Stimulated activated CD4-positive, alpha-beta T cell treated with anti-CD3 and anti-CD28 coated beads, Interleukin-12 subunit alpha, Interleukin-12 subunit beta, amount 100 ng/mL, for 24 hours (primary cell): ENCODE measurements at places on chromosomes 2 and 18.

- DNase-seq: no peak
Measured at GRCh38 chr18:46378864-46379207, 274.7 kb downstream of the HAUS1 start.

- no peak for DNase-seq
Measured at GRCh38 chr2:33342705-33343104, 133.7 kb upstream of the RASGRP3 start.

GRCh38 chr2:181128199-181128598, 147.8 kb downstream of the UBE2E3 start:
- no peak for DNase-seq

DNA sequence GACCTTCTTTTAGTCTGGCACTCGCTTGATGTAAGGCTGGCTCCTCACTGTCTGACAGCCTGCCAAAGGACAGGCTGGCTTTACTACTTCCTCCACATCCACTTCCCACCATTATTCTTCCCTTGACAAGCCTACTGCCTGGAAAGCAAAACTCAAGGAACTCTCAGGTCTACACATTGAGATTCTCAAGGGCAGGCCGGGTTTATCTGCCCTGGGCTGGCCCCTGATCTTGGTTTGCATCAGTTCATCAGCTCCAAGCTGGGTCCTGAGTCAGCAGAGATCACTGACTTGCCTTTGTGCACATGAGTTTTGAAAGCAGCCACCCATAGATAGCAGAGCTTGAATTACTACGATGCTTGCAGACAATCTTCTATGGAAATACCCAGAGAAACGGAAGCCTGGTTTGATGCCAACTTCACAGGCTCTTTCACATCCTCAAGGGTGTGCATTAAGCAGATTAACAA, 53.9 kb downstream of the KCTD18 start:
- DNase-seq: no peak

GRCh38 chr2:241092677-241093076, 9.4 kb downstream of the MTERF4 start:
- DNase-seq: no peak

- DNase-seq: no peak
Measured at GRCh38 chr2:125455110-125455509, 1200.8 kb upstream of the GYPC start.

DNA sequence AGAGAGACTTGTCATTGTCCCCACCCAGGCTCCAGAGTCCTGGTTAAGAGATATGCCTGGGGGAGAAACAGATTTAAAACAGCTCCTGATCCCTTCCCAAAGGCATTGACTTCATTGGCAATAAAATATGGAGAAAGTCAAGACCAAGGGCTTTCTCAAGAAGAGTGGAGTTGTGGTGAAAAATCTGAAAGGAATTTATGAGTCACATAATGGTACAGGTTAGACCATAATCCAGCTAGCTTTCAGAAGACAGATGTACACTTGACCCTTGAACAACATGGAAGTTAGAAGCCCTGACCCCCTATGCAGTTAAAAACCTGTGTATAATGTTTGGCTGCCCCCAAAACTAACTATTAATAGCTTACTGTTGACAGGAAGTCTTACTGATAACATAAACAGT, 599.1 kb upstream of the SOX11 start:
- DNase-seq: no peak

DNA sequence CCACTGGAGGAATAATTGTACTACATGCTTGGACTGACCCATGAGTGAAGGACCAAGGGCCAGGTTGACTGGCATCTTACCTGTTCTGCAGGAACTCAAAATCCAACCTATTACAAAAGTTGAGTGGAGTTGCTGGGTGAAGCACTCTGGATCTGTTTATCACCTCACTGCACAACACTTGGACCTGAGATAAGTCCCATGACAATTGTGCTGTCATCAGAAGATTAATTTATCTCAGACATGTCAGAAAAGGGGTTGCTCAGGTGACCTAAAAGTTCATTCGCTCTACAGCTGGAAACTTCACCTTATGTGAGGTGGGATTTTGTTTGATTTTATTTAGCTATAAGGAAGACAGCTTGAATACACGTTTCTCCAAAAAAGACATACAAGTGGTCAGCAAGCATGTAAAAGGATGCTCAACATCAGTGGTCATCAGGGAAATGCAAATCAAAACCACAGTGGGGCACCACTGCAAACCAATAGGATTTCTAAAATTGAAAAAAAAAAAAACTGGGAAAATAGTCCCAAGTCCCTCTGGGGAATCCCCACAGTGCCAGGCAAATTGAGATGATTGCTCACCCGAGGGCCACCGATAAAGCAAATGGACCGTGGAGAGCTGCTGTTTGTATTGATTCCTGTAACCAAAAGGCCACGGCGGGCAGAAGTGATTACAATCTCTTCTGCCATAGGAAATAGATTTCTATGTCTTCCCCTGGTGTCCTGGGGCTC, 65.8 kb upstream of the SLC35F5 start:
- DNase-seq: no peak

DNA sequence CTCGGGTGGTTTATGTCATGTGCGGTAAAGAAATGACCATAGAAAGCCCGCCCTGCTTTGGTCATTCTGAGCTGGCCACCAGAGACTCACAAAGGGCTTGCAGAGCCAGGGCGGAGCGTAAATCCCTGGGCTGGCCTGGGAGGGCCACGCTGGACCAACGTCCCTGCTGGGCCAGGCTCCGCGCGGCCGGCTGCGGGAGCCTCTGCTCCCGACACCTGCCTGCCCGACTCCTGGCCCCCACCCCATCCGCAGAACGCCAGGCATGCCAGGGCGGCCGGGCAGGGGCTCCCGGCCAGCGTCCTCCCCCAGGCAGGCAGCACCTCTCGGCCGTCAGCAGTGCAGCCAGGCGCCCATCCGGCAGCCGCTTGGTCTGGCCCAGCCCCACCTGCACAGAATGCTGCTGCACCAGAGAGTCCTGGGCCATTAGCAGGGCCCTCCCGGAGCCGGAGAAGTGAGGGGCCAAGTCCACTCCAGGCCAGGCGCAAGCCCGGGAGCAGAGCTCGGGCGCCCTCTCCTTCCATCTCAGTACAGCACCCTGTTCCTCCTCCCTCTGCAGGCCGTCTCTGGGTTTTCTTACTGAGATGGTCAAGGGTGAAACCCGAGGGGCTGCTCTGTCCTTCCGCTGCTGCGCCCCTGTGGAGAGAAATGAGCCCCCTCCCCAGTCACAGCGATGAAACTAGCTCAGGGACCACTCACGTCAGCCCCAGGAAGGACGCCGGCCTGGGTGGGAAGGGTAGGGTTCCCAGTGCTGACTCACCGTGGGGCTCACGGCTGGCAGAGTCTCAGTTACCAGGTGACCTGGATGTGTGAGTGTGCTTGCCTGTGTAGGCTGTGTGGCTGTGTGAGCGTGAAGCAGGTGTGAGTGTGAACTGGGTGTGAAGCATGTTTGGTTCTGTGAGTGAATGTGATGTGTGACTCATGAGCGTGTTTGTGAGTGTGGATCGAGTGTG, 83.3 kb downstream of the PTGR3 start:
- no peak for DNase-seq

GRCh38 chr2:139492131-139492680, 712.0 kb upstream of the NXPH2 start:
- DNase-seq: no peak

DNA sequence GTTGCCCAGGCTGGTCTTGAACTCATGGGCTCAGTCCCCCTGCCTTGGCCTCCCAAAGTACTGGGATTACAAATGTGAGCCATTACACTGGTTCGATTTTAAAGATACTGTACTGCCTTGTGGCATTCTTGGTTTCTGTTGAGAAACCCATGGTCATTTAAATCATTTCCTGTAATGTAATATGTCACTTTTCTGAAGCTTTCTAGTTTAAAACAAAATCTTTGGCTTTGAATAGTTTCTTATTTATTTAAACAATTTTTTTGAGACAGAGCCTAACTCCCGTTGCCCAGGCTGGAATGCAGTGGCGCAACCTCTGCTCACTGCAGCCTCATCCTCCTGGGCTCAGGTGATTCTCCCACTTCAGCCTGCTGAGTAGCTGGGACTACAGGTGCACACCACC, 8.9 kb downstream of the ZNF512 start:
- DNase-seq: no peak

DNA sequence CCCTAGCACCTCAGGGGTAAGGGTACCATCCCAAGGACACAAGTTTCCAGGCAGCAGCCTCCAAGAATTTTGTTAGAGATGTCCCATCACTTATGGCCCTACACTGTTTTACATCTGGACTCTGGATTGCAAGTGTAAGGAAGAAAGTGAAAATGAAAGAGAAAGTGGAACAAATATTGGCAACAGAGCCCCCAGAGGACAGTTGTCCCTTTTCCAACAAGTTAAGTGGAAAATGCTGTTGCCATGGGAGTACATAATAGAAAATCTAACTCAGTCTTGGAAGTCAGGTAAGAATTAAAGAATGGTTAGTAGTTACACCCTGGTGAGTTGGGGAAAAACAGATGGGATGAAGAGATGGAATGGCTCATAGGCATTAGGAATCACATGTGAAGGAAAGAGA, 50.6 kb downstream of the TTC21B start:
- no peak for DNase-seq

DNA sequence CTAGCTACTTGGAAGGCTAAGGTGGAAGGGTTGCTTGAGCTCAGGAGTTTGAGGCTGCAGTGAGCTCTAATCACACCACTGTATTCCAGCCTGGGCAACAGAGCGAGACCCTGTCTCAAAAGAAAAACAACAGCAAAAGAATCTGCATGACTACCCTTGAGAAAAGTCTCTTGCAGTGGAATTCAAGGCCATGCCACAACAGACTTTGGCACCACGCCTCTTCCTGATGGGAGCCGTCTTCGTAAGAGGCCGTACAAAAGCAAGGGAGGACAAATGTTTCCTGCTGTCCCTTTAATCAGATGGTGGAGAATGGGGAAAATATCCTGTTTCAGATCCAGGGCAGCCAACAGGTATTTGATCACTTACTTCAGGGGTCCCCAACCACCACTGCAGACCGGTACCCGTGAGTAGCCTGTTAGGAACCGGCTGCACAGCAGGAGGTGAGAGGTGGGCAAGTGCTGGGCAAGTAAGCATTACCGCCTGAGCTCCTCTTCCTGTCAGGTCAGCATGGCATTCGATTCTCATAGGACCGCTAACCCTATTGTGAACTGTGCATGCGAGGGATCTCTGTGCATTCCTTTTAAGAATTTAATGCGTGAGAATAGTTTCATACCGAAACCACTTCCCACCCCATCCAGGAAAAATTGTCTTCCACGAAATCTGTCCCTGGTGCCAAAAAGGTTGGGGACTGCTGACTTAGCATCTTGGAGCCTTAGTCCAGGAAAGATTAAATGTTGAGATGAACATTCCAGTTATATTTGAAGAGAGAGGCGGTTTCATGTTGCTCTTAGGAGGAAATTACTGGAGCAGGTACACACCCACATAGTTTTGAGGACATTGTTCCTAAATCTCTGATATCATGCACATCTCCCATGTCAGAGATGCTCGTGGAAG, 94.4 kb upstream of the XPO1 start:
- no peak for DNase-seq

- no peak for DNase-seq
Measured at GRCh38 chr2:238155761-238156694, 2.7 kb upstream of the ERFE start.

DNA sequence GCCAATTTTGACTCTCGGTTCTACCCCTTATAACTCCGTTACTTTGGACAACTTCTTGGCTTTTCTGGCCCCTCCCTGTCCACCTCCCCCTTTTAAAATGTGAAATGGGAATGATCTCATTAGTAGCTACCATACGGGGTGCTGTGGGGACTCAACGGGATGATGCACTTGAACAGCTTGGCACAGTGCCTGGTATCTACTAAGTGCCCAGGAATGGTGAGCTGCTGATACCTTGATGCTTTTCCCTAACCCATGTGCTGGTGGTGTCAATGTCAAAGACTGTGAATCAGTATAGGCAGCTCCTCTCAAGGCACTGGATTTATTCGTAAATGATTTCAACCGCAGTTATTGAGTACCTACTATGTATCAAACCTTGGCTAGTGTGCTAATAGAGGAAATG, 204.2 kb downstream of the LOXHD1 start:
- no peak for DNase-seq

- no peak for DNase-seq
Measured at GRCh38 chr2:236919209-236919608, 166.5 kb upstream of the COPS8 start.

DNA sequence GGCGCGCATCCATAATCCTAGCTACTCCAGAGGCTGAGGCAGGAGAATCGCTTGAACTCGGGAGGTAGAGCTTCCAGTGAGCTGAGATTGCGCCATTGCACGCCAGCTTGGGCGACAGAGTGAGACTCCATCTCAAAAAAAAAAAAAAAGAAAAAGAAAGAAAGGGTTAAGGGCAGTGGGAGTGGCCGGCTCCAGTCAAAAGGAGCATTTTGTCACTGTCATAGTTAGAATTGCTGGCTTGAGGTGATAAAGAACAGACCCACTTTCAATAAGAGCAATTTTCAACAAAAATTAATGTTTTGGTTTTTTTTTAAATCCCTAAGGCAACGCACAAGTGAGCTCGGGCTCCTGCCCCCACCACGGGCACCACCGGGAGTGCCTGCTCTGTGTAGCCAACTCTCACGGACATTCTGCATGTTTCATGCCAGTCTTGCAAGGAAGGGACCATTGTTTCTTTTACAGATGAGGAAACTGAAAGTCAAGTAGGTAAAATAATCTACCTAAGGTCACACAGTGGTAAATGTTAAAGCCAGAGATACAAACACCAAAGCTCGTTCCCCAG, 8.5 kb downstream of the CIB4 start:
- no peak for DNase-seq

DNA sequence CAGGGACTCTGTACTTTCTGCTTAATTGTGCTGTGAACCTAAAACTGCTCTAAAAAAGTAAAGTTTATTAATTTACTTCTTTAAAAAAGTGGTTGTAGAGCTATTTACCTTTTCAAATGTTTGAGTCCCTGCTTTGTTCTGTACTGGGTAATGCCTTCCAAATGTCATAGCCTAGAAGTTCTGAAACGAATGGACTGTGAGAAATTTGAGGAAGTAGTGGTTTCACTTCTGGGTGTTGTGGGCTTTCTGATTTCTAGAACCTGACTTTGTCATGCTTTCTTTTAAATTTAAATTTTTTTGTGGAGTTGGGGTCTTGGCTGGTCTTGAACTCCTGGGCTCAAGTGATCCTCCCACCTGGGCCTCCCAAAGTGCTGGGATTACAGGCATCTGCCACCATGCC, 44.6 kb downstream of the SMAD4 start:
- no peak for DNase-seq

DNA sequence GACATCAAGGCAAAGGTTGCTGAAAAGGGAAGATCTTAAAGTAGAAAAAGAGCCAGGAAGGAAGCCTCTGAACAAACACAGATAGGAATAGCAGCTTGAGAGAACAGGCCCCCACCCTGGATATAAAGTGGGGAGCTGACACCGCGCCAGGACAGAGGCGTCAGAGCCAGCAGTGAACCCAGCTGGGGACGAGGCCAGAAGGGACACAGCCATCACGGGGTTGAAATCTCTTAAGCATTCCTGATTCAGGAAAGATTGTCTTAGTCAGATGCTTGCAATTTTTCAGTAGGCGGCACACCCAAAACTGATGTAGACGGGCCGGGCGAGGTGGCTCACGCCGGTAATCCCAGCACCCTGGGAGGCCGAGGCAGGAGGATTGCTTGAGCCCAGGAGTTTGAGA, 93.8 kb upstream of the PHLPP1 start:
- DNase-seq: no peak

DNA sequence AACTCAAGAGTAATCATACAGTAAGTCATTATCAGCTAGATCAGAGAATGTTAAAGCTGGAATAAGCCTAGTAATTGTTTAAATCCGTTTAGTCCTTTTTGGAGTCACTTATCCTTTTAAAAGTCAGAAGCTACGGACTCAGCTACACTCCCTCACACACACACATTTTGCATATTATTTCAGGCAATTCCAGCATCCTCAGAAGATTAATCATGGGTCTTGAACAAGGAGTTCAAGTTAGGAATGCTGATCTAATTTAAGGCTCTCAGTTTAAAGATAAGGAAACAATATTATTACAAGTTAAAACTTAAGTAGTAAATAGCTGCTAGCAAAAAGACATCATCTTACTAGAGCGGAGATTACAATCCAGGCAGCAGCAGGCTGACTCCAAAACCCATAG, 74.3 kb downstream of the GTF3C3 start:
- no peak for DNase-seq
